Suprapubic skin (tissue), 4 donors: ENCODE measurements at places on chromosomes 12 and 14. TPM values are rescaled to one million over a fixed set of nuclear protein-coding genes. Genes with fewer than 3 reads are reported as not detected.

DNA sequence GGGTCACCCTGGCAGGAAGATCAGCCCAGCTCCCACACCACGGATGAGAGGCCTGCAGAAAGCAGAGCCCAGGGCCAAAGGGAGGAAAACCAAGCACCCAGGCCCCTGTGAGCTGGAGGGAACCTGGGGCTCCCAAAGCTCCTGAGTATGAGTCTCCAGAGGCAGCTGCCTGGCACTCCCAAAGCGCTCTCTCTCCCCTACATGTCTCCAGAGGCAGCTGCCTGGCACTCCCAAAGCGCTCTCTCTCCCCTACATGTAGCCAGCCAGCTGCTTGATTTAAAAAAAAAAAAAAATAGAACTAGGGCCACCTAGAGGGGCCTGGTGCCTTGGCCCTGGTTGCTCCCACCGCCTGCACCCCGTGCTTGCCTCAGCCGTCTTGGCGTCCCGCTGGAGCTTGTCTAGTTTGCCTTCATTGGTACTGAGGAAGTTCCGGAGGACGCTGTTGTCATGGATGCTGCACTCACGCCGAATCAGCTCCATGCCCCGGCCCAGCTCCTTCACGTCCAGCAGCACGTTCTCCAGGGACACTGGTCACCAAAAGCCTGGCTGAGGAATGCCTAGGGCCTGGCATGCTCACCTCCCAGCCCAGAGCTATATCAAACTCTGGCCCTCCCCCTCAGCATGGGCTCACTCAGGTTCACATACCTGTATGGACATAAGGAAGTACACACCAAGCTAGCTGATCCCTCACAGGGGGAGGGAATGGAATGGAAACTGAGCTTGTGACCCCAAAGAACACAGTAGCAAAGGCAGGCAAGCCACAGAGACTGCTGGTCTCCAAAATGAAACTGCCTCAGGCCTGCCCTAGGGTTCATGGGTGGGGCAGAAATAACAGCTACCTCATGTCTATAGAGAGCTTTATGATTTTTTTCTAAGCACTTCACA, 24.7 kb downstream of the PRPF40B start:
- no peaks in the 10 kb centered on the region for H3K27me3 ChIP-seq
- H3K27ac ChIP-seq: no peak overlapping the region
- no peak overlapping the region for H3K4me3 ChIP-seq
- peaks cover 19% of the 10 kb centered on the region for H3K4me1 ChIP-seq
- H3K36me3 ChIP-seq: peaks cover 51% of the 10 kb centered on the region

GRCh38 chr14:20197459-20197858, 6.8 kb downstream of the OR11G2 start:
- H3K27me3 ChIP-seq: no peaks in the 10 kb centered on the region
- H3K4me3 ChIP-seq: no peak overlapping the region
- H3K27ac ChIP-seq: no peak overlapping the region
- no peak for DNase-seq

DNA sequence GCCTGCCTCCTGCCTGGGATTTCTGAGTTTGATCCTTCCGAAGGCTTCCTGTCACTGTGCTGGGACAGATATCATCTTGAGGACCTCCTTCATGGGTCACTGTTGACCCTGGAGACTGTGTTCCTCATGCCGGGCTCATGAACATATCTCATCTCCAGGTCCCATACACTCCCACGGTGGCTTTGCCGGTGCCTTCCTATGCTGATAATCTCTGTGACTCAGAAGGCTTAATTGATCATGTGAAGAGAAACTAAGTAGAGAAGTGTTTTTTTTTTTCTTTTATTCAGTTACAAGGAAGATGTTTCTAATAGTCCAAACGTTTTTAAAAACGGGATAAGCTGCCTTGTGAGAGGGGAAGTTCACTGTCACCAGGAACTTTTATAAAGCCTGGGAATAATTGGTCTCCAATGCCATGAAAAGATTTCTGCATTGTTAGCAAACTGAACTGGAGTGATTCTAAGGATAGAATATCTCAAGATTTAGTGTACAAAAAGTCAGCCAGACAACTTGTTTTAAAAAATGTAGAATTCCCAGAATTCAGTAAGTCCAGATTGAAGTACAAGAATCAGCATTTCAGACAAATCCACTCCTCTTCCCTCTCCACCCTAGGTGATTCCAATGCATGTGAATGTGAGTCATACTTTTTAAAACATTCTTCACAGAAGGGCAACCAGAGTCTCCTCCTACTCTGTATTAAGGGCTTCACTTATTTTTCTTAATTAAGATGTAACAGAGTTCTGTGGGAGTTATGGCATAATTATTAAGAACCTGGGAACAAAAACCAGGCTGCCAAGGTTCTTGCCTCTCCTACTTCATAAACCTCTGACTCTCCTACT, 139.8 kb upstream of the LGR5 start:
- no peak for DNase-seq
- no peak overlapping the region for H3K4me3 ChIP-seq
- H3K4me1 ChIP-seq: peaks cover 10% of the 10 kb centered on the region
- peak overlapping the region; percentile 70 for H3K27ac ChIP-seq
- no peaks in the 10 kb centered on the region for H3K36me3 ChIP-seq

DNA sequence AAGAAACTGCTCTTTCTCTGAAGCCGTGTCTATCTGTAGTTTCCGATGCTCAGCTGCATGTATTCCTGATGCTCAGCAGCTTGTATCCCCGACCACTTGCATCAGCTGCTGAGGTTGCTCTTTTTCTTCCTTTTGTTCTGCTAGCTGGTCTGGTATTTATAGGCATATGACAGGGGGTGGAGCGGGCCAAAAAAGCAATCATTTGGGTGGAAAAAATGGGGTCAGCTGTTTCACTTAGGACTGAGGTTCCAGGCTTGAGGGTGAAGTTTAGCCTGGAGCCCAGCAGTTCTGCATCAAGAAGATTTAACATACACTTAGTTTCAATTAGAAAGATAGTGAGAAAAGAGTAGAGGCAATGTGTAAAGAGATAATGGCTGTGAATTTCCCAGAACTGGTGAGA, 23.6 kb upstream of the AMN1 start:
- no peaks in the 10 kb centered on the region for H3K27me3 ChIP-seq
- peaks cover 17% of the 10 kb centered on the region for H3K4me1 ChIP-seq
- H3K4me3 ChIP-seq: no peak overlapping the region
- no peak overlapping the region for H3K27ac ChIP-seq

The LRFN5 gene
- total RNA-seq: 0.53 TPM

GRCh38 chr12:64995816-64996215, 125.3 kb downstream of the WIF1 start:
- H3K27ac ChIP-seq: no peak overlapping the region
- DNase-seq: no peak
- H3K27me3 ChIP-seq: no peaks in the 10 kb centered on the region
- H3K4me1 ChIP-seq: peaks cover 13% of the 10 kb centered on the region

GRCh38 chr12:95096852-95097251, 23.4 kb upstream of the NR2C1 start:
- H3K4me1 ChIP-seq: no peaks in the 10 kb centered on the region
- H3K4me3 ChIP-seq: no peak overlapping the region
- H3K27ac ChIP-seq: no peak overlapping the region
- no peaks in the 10 kb centered on the region for H3K27me3 ChIP-seq
- peaks cover 31% of the 10 kb centered on the region for H3K36me3 ChIP-seq

GRCh38 chr14:56809270-56810146, 771 bp downstream of the OTX2 start:
- no peaks in the 10 kb centered on the region for H3K36me3 ChIP-seq
- peaks cover 100% of the 10 kb centered on the region for H3K27me3 ChIP-seq
- DNase-seq: no peak
- H3K4me1 ChIP-seq: peaks cover 38% of the 10 kb centered on the region

GRCh38 chr14:54622192-54622958, 55.4 kb downstream of the SAMD4A start:
- H3K4me1 ChIP-seq: peaks cover 8% of the 10 kb centered on the region
- H3K4me3 ChIP-seq: no peak overlapping the region

DNA sequence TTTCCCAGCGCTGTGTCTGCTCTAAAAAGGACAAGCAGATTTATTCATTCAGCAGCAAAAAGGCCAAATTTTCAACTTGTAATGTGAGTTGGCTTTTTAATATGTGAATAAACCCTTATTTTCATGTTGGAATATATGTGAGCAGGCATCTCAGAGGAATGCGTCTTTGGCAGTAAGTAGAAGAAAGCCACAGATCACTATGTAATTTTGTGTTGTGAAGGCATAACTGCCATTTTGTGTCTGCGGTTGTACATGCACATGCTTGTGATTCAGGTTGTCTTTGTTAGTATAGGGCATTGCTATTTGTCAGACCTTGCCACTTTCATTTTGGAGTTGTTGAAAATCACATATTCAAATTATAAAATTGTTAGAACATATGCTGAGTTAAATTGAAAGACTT, 398.8 kb upstream of the RGS6 start:
- no peak overlapping the region for H3K4me3 ChIP-seq
- H3K27ac ChIP-seq: no peak overlapping the region
- H3K27me3 ChIP-seq: no peaks in the 10 kb centered on the region

- no peaks in the 10 kb centered on the region for H3K27me3 ChIP-seq
- no peak overlapping the region for H3K4me3 ChIP-seq
- no peaks in the 10 kb centered on the region for H3K4me1 ChIP-seq
- no peak overlapping the region for H3K27ac ChIP-seq
- no peaks in the 10 kb centered on the region for H3K36me3 ChIP-seq
- no peak for DNase-seq
These were observed 50.7 kb upstream of the CSRP2 start for GRCh38 chr12:76929499-76929898.

GRCh38 chr12:58765653-58766512, 154.4 kb downstream of the LRIG3 start:
- no peak overlapping the region for H3K4me3 ChIP-seq
- no peaks in the 10 kb centered on the region for H3K36me3 ChIP-seq
- H3K4me1 ChIP-seq: no peaks in the 10 kb centered on the region
- H3K27me3 ChIP-seq: no peaks in the 10 kb centered on the region
- no peak for DNase-seq

The BIN2 gene
- total RNA-seq: 0.68 TPM

GRCh38 chr12:13362260-13362841, 165.8 kb downstream of the EMP1 start:
- H3K4me1 ChIP-seq: no peaks in the 10 kb centered on the region
- no peaks in the 10 kb centered on the region for H3K27me3 ChIP-seq
- no peak for DNase-seq
- H3K4me3 ChIP-seq: no peak overlapping the region
- no peak overlapping the region for H3K27ac ChIP-seq
- H3K36me3 ChIP-seq: no peaks in the 10 kb centered on the region

- H3K36me3 ChIP-seq: no peaks in the 10 kb centered on the region
- H3K4me1 ChIP-seq: peaks cover 40% of the 10 kb centered on the region
- H3K27me3 ChIP-seq: no peaks in the 10 kb centered on the region
- no peak overlapping the region for H3K4me3 ChIP-seq
- H3K27ac ChIP-seq: no peak overlapping the region
These were observed 149.0 kb downstream of the AKAP6 start for GRCh38 chr14:32478050-32478449.

DNA sequence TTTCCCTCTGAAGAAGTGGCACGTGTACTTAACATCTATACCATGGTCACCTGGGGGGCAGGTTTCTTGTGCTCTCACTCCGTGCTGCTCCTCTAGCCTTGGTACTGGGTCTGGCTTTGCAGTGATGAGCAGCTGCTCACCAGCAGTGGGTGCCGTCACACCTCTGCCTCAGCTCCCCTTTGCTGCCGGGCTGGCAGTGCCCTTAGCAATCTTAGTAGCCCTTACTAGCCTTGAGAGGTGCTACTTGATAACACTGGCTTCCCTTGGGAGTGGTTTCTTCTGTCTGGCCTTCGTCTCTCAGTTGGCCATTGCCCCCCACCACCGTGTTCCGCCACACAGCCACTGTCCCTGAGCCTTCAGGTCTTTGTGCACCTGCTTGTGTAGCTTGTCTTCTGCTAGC, 22.6 kb downstream of the KLC1 start:
- no peak for DNase-seq
- H3K4me1 ChIP-seq: peaks cover 32% of the 10 kb centered on the region
- H3K27me3 ChIP-seq: no peaks in the 10 kb centered on the region
- H3K36me3 ChIP-seq: peaks cover 26% of the 10 kb centered on the region
- no peak overlapping the region for H3K27ac ChIP-seq
- H3K4me3 ChIP-seq: no peak overlapping the region

The AJUBA gene
- 77.4 TPM for total RNA-seq

DNA sequence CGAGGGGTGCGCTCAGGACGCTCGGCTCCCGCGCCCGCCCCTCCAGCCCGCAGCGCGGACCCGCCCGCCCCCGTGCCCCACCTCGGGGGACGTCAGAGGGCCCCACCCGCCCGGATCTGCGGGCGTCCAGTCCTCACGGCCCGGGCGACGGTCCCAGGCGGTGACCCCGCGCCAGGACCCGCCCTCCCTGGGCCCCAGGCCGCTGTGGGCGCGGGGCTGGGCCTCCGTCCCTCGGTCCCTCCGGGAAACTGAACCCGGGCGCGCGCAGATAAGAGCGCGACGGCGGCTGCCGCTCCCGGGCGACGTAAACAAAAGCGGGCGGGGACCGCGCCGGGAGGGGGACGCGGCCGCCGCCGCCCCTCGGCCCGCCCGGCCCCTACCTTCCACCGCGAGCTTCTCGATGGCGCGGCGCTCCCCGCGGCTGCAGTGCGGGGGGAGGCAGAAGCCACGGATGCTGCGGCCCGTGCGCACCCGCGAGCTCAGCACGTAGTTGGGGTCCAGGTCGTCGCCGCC, 1.1 kb downstream of the CKB start:
- peak overlapping the region; percentile 86 for H3K27ac ChIP-seq
- no peak for DNase-seq
- H3K27me3 ChIP-seq: peaks cover 6% of the 10 kb centered on the region
- peak overlapping the region; percentile 65 for H3K4me3 ChIP-seq

DNA sequence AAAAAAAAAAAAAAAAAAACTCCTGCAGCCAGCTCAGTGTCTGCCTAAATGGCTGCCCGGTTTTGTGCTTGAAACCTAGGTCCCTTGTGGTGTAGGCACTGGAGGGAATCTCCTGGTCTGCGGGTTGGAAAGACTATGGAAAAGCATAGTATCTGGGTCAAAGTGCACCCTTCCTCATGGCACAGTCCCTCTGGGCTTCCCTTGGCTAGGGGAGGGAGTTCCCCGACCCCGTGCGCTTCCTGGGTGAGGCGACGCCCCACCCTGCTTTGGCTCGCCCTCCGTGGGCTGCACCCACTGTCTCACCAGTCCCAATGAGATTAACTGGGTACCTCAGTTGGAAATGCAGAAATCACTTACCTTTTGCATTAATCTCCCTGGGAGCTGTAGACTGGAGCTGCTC, 14.3 kb downstream of the PTCSC3 start:
- DNase-seq: no peak
- H3K4me3 ChIP-seq: no peak overlapping the region
- no peaks in the 10 kb centered on the region for H3K4me1 ChIP-seq
- H3K27ac ChIP-seq: no peak overlapping the region

The CCDC197 gene
- not detected for total RNA-seq

The BDKRB1 gene
- 6.5 TPM for total RNA-seq

- no peaks in the 10 kb centered on the region for H3K36me3 ChIP-seq
- no peak overlapping the region for H3K4me3 ChIP-seq
- H3K4me1 ChIP-seq: no peaks in the 10 kb centered on the region
- H3K27me3 ChIP-seq: no peaks in the 10 kb centered on the region
These were observed 126.0 kb downstream of the NTF3 start for GRCh38 chr12:5557906-5558305.
